ENCODE measurements at places on chromosomes 13 and 19.

- DNase-seq, result peak; percentile 11
These were observed 396.9 kb upstream of the SLITRK5 start for GRCh38 chr13:87274209-87274819.

DNA sequence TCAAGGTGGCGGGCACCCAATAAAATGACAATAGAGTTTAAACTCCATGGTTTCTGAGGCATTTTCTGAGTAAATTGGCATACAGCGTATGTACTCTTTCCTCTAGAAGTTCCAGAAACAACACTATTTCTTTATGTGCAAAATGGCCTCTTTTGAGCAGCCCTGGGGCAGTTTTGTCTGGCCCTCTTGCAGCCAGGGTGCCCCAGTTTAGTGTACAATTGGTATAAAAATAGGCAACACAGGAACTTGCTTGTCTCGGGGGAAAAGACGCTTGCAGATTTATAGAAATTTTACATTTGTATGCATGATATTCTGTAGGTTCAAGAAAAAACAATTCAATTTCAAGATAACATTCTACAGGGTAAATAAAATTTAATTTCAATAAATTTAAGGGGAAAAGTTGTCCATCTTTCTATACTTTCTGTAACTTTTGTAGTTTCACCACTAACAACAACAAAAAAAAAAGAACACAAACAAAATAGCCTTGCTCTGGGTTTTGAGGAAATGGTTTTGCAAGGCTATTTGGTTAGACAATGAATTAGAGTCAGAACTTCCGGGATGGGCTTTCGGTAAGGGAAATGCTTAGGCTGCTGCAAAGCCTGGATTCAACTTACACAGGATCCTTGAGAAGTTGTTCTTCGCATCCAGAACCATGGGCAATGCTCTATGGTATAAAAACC lies 45.3 kb downstream of the LRCH1 start:
- no peak for DNase-seq

DNA sequence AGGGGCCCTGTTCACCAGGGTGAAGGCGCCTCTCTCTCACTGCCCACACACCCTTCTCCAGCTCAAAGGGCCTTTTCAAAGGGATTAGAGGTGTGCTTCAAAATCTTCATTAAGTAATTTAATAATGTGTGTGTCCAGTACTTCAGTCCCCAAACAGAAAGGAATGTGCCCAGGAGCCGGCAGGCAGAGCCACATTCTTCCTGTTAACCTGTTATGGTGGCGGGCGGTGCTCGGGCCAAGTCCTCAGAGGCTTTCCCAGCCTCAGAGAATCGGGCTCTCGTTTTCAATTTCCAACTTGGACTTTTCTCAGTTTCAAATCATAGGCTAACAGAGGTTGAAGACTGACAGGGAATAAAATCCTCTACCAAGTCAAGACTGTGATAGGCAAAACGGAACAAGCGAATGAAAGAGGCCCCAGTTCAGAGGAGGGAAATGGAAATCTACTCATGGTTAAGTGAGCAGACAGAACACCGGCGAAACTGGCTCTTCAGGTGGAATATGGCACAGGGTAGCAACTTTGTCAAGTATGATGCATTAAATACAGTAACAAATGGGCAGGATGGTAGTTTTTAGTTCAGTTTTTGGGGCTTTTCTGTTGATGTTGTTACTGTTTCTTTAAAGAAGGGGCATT lies 68.6 kb downstream of the FOXO1 start:
- no peak for DNase-seq

GRCh38 chr13:41053384-41053826 lies 7.9 kb upstream of the WBP4 start:
- DNase-seq, result no peak

- no peak for DNase-seq
These were observed 110.5 kb downstream of the ENOX1 start for GRCh38 chr13:43676320-43676719.

DNA sequence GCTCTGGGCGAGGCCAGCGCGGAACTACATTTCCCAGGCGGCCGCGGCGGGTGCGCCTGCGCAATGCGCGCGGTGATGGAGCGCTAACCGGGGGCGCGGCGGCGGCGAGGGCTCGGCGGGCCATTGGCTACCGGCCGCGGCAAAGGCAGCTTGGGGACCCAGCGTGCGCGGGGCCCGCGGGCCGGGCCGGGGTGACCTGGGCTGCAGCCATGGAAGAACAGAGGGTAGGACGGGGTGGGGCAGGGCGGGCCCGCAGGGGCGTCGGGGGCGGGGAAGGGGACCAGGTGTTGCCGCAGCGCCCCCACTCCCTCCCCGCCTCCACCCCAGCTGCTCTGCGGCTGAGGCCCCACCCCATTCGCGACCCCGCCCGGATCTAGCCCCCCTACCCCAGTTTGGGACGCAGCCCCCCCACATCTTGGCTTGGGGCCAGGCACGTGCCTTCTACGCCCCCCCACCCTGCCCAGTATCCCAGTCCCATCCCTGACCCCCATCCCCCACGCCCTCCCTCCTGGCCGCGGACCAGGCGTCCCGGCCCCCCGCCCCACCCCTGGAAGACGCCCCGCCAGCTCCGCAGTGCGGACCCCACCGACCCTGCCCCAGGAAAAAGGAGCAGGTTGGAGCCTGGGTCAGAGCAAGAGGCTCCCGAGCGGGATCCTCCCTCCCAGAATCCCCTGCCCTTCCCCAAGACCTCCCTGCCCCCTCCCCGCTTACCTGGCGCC lies at the start of gene FSD1:
Gene FSD1, plus strand, starts transcription at position 61 of the 719 bp plus-strand sequence. Its CDS starts 149 bp downstream, at position 210.
- peak; percentile 74 for DNase-seq

DNA sequence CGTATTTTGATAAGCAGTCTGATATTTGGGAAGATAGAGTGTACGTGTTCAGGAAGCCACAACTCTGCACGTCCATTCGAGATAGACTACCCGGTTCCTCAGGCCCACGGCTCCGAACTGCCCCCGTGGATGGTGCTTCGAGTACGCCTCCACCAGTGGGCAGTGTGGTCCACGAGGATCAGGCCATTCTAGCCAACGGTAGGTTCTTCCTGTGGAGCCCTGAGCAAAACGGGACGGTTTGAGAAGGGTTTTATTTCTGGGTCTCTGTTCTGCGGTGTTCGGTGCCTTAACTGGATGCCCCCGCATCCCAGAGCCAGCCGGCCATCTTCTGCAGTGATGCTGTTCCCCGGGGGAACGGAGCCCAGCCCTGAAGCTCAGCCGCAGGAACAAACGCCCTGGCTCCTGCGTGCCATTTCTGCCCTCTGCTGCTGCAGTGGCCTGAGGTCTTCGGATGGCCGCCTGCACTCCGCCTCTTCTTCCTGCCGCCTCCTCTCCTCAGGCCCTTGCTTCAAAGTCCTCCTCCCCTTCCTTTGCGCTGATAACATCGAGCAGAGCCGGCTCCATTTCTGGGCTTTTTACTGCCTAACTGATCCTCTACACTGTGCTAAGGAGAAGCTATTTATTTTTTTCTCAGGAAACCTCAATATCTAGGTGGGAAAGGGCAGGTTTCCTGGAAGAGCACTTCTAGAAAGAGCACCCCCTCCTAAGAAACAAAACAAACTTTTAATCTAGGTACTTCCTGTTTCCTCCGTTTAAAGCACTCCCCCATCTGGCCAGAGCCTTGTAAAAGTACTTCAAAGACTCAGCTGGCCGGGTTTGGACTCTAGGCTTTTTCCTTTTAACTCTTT lies 36.2 kb upstream of the SLC46A3 start:
- DNase-seq, result peak; percentile 21

- no peak for DNase-seq
These were observed 137.0 kb downstream of the FLT1 start for GRCh38 chr13:28357911-28358433.

GRCh38 chr19:2591537-2592291 lies 110.8 kb downstream of the GNG7 start:
- no peak for DNase-seq

DNA sequence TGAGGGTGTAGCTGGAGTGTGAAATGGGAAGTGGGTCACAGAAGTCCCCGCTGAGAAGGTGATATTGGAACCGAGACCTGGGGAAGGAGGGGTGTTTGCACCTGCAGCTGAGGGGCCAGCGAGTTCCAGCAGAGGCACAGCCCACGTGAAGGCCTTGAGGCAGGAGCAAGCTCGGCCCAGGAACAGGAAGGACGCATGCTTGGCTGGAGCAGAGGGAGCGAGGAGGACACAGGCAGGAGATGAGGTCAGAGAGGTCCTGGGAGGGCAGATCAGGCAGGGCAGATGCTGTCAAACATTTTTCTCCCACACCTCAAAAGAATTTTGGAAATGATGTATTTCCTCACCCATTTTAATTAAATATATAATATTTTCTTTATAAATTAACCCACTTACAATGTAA lies 9.3 kb downstream of the ZNF415 start:
- no peak for DNase-seq

- DNase-seq, result no peak
These were observed 347.2 kb downstream of the ZNF536 start for GRCh38 chr19:30719189-30719998.
